Activated CD8-positive, alpha-beta T cell treated with anti-CD3 and anti-CD28 coated beads for 36 hours (primary cell): ENCODE measurements at places on chromosomes 1 and 21. TPM values are rescaled to one million over a fixed set of nuclear protein-coding genes. Genes with fewer than 3 reads are reported as not detected.

DNA sequence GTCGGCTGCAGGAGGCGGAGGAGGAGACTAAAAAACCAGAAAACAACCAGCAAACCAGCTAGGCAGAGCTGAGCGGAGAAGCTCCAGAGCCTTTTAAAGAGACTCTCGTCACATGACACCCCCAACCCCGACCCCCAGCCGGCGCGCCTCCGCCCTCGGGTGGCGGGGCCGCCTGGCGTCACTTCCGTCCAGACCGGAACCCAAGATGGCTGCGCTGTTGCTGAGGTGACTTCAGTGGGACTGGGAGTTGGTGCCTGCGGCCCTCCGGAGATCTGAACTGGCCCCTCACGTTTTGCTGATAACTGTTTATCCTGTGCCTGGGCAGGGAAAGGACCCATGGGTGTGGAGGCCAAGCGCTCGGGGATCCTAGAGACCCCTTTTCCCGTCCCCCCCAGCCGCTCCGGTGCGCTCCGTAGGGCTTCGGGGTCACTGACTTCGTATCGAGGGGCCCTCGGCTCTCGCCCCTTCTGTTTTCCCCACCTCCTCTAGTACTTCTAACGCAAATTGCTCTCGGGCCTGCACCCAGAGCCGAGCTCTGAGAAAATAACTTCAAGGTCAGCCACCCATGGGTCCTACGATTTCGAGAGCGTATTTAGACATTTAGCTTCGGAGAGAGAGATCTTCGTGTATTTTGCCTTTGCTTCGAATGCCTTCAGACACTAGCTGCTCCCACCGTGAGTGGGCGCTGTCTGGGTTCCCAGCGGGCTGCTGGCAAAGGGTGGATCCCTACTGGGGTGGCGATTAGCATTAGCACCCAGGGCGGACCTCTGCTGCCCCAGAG is at the start of gene SDHC:
SDHC (plus strand) TSS at position 181 of the 781 bp plus-strand sequence; CDS start at position 206, 25 bp downstream.
- DNase-seq, result peak; percentile 92

- no peak for DNase-seq
Measured at GRCh38 chr21:41363370-41364270, 1.8 kb downstream of the MX2 start.

PTP4A2 gene
- 296 TPM for total RNA-seq

ZYG11A gene
- total RNA-seq, result 0.13 TPM

GRCh38 chr1:182279724-182280503 is 111.7 kb downstream of the GLUL start:
- DNase-seq, result no peak

DNA sequence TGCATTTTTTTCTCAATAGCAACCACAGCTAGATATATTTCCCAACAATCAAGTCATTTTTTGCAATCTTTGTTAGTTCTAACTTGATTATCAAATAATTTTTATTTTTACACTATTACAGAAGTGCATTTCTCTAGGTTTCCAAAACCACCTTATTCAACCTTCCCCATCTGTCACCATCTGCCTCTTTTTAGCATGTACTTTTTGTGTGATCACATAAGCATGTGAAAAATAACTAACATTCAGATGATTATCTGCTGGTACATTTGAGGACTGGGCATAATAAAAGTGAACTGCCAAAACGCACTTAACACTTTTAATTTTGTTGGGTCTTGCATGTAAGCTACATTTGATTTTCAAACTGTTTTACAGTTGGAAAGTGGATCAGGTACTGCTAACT is 291.5 kb downstream of the AKT3 start:
- DNase-seq, result no peak

DNA sequence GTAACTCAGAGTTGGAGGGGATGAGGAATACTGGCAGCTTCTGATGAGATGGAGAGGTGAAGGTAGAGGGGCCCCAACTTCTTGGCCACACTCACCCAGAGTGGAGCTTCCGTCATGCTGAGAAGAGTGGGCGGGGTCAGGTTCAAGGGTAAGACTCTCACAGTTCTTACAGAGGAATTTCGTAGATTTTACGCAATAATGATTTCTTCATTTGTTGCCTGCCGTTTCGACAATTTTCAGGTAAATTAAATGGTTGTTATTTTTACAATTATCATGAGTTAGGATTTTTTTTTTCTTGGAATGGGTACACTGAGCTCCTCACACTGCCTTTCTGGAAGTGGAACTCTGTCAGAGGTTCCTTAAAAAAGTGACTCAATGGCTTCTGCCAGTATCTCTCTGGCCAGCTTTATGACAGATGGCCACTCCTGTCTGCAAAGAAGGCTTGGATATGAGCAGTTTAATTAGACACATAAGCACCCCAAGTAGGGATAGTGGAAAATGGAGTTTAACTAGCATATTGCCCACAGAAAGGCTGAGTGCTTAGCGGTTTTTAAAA is 13.8 kb upstream of the NLRP3 start:
- no peak for DNase-seq

IL19 gene
- not detected for total RNA-seq

DNA sequence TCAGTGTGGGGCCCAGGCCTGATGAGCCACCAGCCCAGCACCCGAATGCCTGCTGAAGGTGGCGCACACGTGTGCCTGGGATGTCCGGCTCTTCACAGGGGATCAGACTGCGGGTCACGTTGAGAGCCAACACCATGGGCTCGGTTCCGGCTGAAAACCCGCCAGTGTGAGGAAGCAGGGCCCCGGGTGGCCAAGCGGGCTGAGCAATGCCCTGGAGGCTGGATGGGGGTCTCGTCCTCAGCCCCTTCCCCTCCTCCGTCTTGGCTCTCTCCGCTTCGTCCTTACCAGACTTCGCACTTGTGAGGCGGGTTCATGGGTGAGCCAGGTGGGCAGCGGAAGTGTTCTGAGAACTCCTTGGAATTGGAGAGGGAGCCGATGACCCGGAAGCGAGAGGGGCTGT is 43.0 kb upstream of the EIF4G3 start:
- no peak for DNase-seq

GRCh38 chr1:172544481-172545104 is 11.6 kb downstream of the SUCO start:
- DNase-seq, result no peak

SAMD13 gene
- 1.2 TPM for total RNA-seq

HPDL gene
- 39.8 TPM for total RNA-seq

DNA sequence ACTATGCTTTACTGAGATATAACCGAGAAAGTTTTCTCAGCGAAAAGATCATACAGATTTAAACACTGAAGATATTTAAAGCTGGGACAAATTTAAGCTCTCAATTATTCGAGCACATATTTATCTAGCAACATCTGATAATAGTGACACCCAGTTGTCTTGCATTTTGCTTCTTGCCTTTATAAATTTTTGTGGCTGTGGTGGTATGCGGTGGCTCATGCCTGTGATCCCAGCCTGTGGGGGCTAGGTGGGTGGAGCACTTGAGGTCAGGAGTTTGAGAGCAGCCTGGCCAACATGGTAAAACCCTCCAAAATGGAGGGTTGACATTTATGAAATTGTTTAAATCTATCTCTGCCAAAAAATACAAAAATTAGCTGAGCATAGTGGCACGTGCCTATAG is 312.2 kb downstream of the SPATA17 start:
- DNase-seq, result no peak

- no peak for DNase-seq
Measured at GRCh38 chr1:212232090-212232489, 53.1 kb upstream of the PPP2R5A start.

CACNA1S gene
- not detected for total RNA-seq

GRCh38 chr1:44985747-44986359 is 542 bp downstream of the EIF2B3 start:
- no peak for DNase-seq

- DNase-seq, result peak; percentile 88
Measured at GRCh38 chr1:10733474-10734366, 62.7 kb downstream of the CASZ1 start.

DNA sequence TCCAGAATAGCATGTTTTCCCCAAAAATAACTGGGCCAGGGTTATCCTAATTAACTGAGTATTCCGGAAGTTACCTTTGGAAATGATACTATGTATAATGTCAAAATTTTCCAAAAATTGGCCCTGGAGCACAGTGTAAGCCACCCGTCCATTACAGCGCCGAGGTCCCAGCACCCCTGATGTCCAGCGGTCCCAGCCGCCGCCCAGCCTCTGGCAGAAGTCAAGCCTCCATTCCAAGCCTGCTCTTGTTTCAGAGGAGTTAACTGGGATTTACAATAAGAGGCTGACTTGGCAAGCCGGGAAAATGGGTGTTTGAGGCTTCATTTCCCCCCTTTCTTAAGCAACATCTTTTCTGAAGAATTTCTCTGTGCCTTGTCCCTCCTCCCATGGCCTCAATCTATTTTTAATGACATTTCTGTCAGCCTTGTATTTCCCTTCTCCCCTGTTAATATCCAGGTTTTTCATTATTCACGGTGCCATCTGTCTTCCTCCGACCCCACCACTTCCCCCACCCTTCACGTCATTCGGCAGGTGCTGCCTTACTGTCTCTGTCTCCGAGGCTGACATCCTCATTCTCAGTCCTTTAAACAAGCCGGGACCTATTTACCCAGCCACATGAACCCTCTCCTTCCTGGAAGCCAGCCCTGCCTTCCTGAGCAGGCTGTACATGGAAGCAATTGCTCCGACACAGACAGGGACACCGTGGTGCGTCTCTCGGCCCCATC is 490.9 kb downstream of the NPHP4 start:
- no peak for DNase-seq

DNA sequence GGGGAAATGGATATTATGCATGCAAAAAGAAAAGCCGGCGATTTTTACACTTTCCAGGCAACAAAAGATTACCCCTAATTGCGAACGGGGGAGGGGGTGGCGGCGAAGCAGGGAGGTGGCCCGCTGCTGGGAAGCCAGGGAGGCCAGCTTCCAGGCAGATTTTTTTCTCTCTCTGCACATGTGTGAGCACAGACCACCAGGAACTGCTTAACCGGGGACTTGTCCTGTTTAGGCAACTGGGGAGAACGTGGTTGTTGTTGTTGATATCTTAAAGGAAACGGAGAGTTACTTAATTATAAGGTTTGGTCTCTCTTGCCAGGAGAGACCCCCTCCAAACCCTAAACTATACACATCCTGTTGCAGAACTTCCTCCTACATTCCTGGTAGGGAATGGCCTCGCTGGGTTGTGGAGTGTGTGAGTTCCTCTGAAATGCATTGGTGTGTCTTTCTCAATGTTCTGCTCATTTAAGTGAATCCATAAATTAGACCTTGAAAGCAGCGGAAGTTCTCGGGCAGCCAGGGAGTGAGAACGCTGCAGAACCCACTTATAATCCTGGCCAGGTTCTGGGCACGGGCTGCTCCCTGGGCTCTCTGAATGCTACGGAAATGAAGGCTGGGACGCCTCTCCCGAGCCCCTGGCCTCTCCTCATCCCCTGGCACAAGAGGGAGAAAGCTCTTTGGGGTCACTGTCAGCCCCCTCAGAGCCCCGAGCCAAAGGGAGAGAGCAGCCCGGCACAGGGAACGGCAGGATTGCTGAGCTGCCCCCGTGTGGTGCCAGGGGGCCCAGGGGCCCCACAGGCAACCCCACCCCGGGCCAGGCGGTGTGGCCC is 250.0 kb downstream of the FOXD2 start:
- DNase-seq, result no peak

GRCh38 chr1:46481961-46482360 is 7.7 kb upstream of the DMBX1 start:
- no peak for DNase-seq

PDC gene
- total RNA-seq, result not detected

CD1B gene
- not detected for total RNA-seq

LY9 gene
- total RNA-seq, result 19.5 TPM

GRCh38 chr21:42106425-42106824 is 35.3 kb downstream of the UMODL1 start:
- DNase-seq, result no peak
